Globus pallidus (tissue), 1 donor: ENCODE measurements at places on chromosomes 1 and 21.

DNA sequence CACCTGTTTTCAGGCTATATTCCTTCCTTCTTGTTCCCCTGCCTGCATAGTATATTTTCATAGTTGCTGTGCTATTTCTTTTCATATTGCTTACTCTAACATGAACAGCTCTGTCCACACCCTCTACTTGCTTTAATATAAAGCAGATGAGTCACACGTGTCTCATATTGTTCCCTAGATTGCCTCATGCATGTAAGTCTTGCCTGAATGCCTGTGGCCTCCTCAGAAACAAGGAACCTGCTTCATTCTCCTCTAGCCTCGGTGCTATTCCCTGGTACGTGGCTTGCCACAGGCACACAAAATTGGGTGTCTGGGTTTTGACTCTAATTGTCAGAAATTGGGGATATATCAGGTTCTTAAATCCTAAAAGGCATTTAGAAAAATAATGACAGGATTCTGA, 16.5 kb upstream of the PKP1 start:
- no peak for DNase-seq

DNA sequence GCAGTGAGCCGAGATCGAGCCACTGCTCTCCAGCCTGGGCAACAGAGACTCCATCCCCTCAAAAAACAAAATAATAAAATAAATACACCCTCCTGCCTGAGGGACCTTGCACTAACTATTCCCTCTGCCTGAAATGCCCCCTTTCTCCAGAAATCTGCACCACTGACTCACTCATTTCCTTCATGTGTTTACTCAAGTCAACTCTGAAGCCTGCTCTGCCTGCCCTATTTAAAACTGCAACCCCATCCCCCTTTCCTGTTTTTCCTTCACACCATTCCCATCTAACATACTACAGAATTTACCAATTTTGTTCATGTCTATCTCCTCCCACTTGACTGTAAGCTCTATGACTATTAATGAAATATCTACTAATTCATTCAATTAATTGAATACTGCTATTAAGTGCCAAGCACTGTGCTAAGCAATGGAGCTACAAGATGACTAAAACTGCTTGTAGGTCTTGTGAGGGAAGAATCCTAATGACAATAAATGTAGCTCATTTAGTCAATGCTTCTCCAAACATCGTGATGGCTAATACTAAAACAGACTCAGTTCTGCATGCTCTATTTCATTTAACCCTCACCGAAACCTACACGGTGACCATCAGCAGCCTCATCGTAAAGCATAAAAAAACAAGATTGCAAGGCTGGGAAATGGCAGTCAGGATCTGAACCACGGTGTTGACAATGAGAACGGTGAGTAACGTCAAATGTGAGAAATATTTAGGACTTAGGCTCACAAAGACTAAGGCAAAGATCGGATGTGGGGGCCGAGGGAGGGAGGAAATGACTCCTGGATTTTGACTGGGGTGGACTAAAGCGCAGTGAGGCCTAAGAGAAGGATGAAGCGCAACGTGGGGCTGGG, 749 bp upstream of the TMEM39B start:
- no peak for DNase-seq

GRCh38 chr1:234499119-234499942, 20.4 kb upstream of the TARBP1 start:
- DNase-seq = peak; percentile 92

GRCh38 chr1:73593804-73594203, 604.2 kb downstream of the LRRIQ3 start:
- DNase-seq = no peak

GRCh38 chr1:71850936-71851335, 431.4 kb downstream of the NEGR1 start:
- no peak for DNase-seq

- DNase-seq = no peak
Observed at GRCh38 chr1:33837635-33838034, 26.2 kb upstream of the HMGB4 start.

DNA sequence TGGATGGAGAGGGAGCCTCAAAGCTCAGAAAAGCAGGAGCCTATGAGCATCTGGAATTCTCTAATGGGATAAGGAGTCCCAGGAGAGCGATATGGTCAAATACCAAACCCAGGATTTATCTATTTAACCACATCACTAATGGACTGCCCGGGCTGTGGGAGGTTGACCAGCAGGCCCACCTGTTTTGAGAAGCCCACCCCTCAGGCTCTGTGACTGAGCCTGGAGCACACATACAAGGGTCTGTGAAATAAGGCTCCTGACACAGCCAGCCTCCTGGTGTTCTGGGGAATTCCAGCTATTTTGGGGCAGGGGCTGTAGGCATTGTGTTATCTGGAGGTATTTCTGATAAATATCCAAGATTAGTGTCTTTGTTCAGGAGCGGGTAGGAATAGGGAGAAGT, 132.0 kb upstream of the C1orf21 start:
- DNase-seq = no peak

DNA sequence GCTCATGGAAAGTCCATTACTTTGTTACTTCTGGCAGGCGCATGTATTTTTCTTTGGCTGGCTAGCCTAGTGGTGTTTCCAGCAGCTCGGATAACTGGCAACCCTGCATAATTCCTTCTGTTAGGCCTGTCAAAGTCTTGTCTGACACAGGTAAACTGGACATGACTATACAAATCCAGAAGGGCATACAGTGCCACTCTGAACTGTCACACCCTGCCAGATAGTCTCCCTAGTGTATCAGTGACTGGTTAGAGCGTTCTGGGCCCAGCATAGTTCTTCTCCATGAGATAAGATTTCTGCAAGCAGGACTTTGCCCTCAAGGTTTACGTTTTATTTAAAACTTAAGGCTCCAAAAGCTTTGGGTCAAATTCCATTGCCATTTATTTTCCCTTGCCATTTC, 177.7 kb upstream of the GORAB start:
- DNase-seq = no peak

DNA sequence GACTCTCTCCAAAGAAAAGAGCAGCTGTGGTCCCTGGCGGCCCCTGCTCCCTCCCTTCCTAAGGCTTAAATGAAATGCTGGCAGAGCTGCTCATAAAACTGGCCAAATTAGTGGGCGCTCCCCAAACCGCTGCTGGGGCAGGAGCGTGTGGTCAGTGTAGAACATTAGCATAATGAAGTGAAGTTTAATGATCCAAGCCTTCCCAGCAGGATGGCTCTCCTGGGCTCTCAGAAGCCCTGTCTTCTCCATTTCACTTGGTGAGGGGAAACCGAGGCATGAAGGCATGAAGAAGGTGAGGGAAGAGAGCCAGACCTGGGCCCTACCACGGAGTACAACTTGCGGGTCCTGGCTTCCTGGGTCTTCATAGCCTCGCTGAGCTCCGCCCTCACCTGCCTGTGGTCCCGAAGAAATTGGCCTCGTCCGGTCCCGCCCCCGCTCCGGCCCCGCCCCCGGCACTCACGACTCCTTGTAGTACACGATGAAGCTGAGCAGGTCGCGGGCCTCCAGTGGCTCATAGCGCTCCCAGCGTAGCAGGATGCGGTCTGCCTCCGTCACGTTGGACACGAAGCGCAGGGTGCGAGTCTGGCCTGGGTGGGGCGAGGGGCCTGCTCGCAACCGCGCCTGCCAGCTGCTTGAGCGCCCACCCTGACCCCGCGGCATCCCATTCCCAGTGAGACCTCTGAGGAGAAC, 10.3 kb downstream of the INSRR start:
- no peak for DNase-seq

DNA sequence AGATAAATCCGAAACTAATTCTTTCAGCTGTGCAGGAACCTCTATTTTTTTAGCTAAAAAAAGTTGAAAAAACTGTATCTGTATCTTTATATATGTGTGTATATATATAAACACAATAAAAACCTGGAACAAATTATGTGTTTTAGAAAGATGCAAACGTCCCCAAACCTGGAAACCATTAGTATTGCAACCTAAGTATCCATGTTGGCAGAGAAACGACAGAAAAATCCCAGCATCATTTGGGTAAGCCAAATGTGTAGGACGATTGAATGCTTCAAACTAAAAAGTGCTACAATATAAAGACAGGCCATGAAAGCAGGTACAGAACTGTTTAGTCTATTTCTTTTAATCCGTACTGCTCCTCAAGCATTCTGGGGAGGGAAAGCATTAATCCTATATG, 87.9 kb downstream of the AHCTF1 start:
- no peak for DNase-seq

DNA sequence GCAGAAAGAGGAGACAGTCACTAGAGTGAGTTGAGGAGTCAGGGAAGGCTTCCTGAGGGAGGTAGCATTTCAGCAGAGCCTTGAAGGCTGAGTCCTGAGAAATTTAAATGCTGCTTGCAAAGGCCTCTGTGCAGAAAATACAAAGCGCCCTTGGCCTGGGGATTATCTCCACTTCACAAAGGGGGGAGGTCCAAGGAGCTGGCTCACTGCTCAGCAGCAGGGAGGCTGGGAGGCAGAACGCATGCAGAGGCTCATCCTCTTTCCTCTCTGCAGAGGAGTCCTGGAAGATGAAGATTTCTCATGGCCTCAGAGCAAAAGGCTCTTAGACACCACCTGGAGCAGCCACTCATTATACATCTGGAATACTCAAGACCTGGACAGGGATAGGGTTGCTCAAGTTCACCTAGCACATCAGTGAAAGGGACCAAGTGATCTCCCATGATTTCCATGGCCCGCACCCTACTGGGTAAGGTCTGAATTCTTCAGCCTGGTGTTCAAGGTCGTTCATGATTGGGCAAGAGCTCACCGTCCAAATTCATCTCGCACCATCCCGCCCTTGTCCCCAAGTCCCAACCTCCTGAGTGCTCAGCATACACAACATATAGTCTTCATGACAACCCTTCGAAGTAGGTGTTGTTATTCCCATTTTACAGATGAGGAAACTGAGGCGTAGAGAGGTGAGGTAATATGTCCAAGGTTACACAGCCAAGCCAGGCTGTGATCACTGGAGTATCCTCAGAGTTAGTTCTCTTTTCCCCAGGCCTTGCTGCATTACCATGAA, 9.0 kb downstream of the SLC1A7 start:
- DNase-seq = no peak

DNA sequence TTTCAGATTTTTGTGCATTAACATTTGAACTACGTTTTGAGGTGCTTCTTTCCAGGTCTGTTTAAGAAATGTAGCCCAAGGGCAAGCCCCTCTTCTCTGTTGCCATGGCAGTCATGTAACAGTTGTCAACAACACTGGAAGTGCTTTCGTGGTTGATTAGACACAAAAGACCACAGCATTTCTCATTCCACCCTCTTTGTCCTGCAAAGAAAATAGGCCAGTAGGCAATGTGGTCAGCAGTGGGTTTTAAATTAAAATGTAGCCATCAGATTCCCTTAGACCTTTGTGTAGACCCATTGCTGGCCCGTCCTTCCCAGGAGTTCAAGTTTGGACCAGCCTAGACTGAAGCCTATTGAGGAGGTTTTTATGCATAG, 35.4 kb downstream of the VANGL1 start:
- DNase-seq = no peak

- no peak for DNase-seq
Observed at GRCh38 chr1:93155335-93155734, 24.9 kb downstream of the TMED5 start.

- no peak for DNase-seq
Observed at GRCh38 chr1:185961664-185962063, 227.5 kb downstream of the HMCN1 start.

GRCh38 chr1:9823943-9824701, at the start of gene CLSTN1:
Gene CLSTN1, minus strand, starts transcription at chr1:9823965. Its CDS starts 232 bp downstream, at chr1:9823733.
- DNase-seq = peak; percentile 86

DNA sequence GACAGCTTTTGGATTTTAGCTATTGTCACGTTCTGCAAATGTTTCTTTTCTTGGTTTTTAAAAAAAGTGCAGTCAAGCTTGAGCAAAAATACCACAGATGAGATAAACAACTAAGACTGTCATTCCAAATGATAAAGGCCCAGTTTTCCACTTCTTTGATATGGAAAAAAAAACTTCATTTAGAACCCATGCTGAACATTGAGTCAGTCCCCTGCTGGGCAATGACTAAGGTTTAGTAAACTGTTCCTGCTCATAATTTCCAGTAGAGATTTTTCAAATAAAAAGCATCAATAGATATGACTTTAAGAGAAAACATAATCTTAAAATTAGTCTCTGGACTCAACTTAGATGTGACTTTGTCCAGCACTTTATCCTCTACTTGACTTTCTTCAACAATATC, 167.9 kb upstream of the C8B start:
- no peak for DNase-seq

DNA sequence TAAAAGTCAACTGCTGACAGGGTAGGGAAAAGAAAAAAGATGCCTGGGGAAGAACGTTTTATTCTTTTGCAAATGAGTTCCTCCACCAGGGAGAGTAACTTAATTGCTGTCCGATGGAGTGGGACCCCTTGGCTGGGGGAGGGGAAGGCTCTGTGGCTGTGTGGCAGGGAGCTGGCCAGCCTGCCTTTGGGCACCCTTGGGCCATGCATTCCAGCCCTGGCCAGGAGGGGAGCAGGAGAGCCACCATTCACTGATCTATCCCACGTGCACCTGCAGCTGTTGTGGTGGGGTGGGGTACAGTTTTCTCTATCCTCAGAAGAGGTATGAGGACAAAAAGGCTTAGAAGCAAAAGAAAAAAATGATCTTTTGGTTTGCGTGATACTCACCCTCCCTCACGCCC, 116.9 kb downstream of the KCNK1 start:
- DNase-seq = no peak

DNA sequence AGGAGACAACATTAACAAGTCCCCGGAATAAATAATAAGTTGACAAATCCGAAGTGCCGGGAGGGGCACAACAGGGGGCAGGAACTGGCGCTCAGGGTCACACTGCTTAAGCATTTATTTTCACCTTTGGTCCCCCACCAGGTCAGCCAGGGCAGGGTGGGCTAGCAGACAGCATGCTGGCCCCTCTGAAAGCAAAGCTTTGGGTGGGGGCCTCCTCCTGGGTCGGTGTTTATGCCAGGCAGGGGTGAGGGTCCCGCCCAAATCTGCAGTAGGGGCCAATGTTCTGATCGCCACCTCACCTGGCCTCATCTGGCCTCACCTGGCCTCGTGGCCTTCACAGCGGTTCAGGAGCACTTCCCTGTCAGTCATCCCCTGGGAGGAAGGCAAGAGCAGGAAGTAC, 8.2 kb upstream of the FAM131C start:
- no peak for DNase-seq

DNA sequence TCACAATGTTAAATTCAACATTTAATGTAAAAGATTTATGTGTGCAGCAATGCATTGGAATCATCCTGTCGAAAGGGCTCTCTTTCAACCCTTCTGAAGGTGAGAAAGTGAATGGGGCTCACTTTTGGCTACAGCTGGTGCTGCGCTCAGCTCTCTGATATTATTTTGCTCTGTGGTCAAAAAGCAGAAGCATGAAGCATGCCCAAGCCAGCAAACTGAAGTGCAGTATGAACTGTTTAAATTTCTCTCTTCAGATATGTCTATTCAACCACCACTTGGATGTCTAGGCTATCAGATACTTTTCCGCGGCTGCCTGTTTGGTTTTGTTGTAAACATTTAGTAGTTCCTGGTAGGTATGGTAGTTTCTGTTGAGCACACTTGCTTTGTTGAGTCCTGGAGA, 216.9 kb upstream of the TMPRSS15 start:
- no peak for DNase-seq
